ENCODE measurements at places on chromosomes 11 and 22.
A peak's percentile ranks its signal among the peaks of the same experiment; 100 is the strongest.

- DNase-seq: no peak
Measured at GRCh38 chr11:44188643-44189042, 93.2 kb downstream of the EXT2 start.

DNA sequence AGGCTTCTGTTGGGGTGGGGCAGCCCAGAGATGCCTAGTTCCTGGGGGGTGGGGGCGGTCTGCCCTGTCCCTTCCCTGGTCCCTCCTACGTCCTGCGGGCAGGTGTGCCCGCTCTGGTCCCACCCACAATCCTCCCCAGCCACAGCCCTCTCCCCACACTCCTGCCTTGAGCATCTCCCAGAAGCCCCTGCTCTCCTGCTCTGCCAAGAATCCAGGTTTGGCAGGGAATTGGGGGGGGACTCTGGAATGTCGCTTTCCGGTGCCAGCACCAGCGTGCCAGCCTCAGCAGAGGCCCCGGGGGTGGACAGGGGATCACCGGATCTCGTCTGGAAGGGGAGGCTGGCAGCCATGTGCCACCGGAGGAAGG, 11.4 kb upstream of the PDGFB start:
- DNase-seq: no peak

DNA sequence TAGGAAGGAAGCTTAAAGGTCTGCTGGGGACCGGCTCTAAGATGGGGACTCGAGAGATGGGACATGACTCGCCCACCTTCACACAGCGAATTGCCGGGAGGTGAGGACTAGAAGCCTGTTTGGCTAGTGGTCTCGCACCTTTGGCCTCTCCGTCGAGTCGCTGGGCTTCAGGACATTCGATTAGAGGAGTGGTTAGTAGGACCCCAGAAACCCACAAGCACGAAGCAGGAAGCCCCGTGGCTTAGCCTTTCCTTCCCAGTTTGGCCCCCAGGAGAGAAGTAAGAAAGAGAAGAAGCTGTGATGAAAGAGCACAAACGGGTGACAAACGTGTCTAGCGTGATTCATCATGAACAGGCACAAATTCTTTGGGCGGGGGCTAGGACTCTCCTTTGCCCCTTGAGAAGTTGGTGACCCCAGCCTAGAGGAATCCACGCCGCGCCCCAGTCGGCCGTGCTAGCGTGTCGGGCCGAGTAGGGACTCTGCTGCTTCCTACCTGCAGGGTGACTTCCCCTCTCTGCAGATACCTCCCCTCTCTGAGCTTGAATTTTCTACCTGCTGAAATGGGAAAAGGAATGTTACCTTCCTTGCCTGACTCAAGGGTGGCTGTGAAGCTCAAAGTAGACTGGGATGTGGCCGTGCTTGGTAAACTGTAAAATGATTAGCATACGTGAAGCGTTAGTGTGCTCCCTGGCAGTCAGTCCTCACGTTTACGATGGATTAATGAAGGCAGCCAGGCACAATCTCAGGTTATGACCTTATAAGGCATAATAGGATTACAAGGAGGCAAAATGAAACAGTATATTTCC, 1.1 kb upstream of the ADM start:
- DNase-seq: peak; percentile 46

DNA sequence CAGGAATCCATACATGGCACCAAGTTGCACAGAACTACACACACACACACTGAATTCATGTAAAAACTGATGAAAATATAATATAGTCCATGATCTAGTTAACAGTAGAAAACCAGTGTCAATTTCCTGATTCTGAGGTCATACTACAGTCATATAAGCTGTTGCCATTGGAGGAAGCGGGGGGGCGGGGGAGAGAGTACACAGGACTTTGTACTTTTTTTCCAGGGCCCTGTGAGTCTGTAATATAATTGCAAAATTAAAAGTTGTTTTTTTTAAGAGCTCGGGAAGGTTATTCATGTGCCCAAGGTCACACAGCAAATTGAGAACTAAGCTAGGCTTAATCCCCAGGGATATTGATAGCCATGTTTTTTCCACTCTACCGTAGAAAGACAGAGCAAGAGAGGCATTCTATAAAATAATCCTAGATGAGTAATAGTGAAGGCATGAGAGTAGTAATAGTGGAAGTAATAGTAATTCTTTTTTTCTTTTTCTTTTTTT, 312.3 kb downstream of the MN1 start:
- no peak for DNase-seq

DNA sequence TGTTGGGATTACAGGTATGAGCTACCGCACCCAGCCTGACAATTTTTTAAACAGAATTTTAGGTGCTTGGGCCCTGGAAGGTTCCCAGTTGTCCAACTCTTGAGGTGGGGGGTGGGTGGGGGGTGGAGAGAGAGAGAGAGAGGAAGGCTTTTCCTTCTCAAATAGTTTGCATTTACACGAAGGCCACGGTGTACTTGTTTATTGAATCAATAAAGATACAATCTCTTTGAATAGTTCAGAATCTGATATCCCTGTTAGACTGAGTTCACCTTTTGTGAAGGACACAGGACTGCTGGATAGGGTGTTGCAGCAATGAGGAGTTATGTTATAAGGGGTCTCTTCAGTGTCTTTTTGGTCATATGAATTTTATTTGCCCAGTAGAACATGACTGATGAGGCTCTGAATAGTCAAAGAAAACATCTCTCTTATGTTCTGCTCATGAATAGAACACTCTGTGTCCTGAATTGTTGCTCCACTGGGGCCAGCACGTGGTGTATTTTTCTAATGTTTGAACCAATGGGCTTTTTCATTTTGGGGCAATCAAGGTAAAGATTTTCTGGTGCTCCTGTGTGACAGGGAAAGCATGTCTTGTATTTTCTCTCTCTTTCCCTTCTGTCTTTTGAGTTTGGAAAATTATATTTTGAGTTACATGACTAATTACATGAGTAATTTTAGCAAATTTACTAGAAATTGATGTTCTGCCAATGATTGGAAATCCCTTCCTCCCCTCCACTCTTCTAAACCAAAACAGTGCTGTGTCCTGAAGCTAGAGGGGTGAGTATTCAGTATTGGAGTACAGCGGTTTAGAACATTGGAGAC, 61.7 kb downstream of the PTPRJ start:
- DNase-seq: no peak

DNA sequence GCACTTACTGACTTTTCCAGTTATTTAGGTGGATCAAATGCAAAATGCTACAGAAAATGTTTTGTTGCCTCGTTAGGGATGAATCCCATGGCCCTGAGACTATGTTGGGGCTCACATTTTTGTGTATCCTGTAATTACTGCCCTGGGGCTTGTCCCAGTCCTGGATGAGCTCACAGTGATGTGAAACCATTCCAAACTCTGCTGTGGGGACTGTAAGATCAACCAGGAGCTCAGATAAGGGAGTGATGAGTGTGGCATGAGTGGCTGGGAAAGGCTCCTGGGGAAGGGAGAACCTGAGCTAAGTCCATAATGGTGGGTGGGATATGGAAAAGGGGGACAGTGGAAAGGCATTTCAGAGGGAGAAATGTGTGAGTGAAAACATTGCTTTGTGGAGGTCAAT, 54.0 kb downstream of the SLC5A1 start:
- DNase-seq: no peak
